Stimulated activated naive CD4-positive, alpha-beta T cell (primary cell): ENCODE measurements at places on chromosomes 7 and 10.
A peak's percentile ranks its signal among the peaks of the same experiment; 100 is the strongest.

- DNase-seq, result no peak
Observed at GRCh38 chr10:90179696-90180407, 478.5 kb downstream of the KIF20B start.

DNA sequence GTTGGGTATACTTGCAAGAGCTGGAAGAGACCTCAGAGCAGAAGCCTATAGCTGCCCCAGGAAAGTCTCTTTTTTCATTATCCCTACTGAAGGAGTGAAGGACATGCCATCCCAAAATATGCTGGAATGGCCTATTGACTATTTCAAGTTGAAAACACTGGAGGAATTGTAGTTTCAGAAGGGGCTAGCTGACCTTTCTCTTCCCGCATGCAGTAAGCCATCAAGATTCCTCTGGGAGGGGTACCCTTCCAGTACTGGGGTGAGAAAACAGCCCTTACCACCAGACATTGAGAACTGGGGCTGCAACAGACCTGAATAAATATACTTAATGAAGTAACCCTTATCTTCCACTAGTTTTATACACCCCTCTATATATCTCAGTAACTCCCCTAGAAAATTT lies 41.7 kb downstream of the CHCHD3 start:
- no peak for DNase-seq

GRCh38 chr7:82700741-82701140 lies 257.2 kb upstream of the CACNA2D1 start:
- DNase-seq, result no peak

DNA sequence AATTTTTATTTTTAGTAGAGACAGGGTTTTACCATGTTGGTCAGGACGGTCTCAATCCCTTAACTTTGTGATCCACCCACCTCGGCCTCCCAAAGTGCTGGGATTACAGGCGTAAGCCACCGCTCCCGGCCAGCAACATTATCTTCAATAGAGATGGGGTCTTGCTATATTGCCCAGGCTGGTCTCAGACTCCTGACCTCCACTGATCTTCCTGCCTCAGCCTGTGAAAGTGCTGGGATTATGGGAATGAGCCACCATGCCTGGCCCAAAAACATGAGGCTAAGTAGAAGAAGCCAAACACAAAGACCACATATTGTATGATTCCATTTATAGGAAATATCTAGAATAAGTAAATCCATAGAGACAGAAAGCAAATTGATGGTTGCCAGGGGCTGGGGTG lies 19.1 kb upstream of the CYTH3 start:
- DNase-seq, result no peak

- no peak for DNase-seq
Observed at GRCh38 chr10:5645375-5645774, 21.0 kb downstream of the ASB13 start.

DNA sequence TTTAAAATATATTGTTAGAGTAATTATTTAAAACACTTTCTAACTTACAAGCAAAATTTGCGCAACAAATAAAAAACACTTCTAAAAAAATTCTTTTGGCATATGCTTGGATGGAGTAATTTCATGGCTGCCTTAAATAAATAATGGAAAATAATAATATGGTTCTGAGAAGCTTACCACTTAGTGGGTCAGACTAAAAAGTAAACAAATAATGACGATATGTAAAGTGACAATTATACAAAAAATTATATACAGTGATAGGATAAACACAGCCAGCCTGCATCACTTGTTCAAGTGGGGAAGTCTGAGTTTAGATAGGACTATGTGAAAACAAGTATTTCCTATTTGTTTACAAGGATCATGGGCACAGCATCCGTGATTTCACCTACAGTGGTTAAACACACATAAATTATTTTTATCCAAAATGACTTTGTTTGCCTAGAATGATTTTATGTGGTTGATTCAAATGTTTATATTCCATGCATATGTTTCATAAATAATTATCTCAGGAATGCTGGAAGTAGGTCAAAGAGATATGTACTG lies 141.7 kb upstream of the SEMA3D start:
- no peak for DNase-seq

DNA sequence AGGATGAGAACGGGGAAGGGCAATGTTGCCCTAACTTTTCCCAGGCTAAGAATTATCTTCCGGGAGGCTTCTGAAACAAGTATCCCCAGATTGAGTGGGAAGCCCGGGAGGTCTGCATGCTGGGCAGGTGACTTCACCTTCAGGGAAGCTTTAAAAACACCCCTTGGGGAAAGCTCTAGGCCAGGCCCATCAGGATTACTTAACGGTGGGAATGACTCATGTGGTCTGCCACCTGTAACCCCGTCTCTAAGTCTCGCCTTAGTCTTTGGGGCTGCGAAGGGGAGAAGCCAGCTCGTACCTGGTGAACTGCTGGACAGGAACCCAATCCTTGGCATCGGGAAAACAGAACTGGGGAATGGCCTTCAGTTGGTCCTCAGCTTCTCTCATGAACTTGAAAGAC lies 80.1 kb upstream of the MKRN1 start:
- no peak for DNase-seq

DNA sequence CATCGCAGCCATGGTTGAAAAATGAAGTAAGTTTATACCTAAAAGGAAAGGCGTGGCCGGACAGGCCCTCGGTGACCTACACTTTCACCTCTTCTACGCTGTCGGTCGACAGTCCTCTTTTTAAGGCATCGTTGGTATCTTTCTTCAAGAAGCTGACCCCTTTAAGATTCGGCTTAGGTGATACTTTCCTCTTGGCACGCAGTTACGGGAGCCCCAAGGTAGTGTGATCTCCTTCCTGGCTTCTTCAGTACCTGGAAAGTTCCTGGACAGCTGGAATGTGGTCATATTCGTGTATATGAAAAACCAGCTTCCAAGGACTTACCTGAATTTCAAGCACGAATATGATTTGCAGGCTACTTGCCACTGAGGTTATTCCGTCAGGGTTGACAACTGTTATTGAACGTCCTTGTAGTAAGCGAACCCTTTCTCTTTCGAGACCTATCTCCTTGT lies 885 bp upstream of the SYPL1 start:
- no peak for DNase-seq

- no peak for DNase-seq
Observed at GRCh38 chr7:7959979-7960670, 8.5 kb upstream of the GLCCI1 start.

- peak; percentile 42 for DNase-seq
Observed at GRCh38 chr10:60732807-60733516, 45.3 kb upstream of the CDK1 start.

DNA sequence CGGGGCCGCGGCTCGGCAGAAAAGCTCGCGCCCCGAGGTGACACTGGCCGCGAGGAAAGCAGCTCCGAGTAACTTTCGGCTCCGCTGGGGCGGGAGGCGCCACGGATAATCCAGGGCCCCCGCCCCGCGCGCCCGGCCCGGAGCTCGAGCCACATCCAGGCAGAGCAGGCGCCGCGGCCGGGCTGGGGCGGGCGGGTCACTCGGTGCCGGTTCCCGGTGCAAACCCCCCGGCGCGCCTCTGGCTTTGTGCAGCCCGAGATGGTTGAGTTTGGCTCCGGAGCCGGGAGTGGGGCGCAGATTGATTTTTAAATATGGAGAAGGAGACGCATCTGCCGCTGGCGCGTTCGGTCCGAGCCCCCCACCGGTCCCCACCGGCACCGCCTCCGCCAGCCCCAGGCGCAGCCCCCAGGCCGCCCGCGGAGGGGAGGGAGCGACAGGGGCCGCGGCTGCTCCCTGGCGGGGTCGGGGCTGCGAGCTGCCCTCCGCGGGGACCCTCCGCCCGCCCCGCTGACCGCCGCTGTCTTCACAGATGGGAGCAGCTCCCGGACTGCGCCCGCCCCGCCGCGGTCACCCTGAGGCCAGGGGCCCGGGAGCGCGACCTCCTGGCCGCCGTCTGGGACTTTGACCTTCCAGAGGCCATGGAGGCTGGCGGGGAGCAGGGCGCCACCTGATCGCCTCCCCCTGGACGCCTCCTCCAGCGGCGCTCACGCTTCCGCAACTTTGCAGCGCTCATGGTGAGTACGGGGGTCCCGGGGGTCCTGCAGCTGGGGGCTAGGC lies 643 bp downstream of the ADGRA1 start:
- no peak for DNase-seq

DNA sequence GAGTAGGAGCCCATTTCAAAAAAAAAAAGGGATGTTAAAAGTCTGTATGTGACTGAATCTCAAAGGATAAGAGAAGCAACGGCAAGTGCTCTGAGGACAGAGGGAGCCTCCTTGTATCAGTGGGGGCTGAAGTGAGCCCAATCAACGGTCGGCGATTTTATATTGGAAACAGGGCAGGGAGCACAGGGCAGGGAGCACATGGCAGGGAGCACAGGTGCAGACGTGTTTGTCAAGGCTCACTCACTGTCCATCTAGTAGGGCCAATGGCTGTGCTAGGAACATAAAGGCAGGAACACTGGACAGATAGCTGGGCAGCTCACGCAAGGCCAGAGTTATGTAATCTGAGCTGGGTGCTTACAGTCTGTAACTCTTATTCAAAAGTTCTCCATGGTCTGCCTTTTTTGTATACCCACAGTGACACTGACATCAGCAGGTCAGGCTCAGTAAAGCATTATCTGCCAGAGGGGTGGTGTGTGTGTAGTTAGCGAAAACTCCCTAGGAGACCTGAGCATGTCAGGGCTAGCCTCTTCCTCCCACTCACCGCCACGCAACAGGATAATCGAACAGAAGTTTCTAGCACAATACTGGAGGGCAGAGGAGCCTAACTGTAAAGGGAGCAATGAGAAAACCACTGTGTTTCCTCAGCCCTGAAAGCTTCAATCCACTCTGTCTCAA lies 15.4 kb downstream of the AKR1B1 start:
- no peak for DNase-seq

GRCh38 chr7:98369726-98370125 lies 31.2 kb downstream of the BAIAP2L1 start:
- DNase-seq, result no peak

GRCh38 chr10:75462865-75463264 lies 31.4 kb downstream of the LRMDA start:
- DNase-seq, result no peak

- no peak for DNase-seq
Observed at GRCh38 chr10:15136129-15137035, 32.1 kb downstream of the NMT2 start.

- no peak for DNase-seq
Observed at GRCh38 chr7:117411539-117411938, 15.8 kb downstream of the ASZ1 start.

GRCh38 chr7:49324040-49324439 lies 399.7 kb downstream of the CDC14C start:
- DNase-seq, result no peak
